ENCODE measurements at places on chromosomes 5 and 9.

GRCh38 chr9:10875752-10876151 is 262.9 kb upstream of the PTPRD start:
- no peak for DNase-seq

- DNase-seq = no peak
Observed at GRCh38 chr5:158383486-158383885, 524.5 kb upstream of the CLINT1 start.

DNA sequence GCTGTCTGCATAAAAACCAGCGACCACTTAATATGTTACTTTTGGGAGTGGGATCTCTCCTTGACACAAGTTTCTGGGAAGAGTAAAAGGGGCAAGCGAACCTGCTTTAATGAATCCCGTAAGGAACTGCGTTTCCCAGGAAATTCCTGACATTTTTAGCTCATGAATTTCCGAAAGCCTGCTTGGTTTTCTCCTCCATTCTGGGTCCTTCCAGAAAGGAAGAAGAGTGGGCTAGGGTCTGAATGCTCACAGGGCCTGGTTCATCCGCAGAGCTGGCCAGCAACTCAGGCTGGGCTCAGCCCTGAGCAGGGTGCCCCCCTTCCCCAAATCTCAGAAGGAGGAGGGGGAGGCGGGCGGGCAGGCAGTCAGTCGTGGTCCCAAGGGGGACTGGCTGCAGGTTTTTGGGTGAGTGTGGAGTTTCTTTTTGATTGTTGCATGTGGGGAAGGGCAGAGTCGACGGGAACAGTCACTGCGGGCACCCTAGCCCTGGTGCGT is 1.2 kb upstream of the PURA start:
- DNase-seq = no peak

GRCh38 chr5:158473016-158473635 is 614.2 kb upstream of the CLINT1 start:
- DNase-seq = no peak

DNA sequence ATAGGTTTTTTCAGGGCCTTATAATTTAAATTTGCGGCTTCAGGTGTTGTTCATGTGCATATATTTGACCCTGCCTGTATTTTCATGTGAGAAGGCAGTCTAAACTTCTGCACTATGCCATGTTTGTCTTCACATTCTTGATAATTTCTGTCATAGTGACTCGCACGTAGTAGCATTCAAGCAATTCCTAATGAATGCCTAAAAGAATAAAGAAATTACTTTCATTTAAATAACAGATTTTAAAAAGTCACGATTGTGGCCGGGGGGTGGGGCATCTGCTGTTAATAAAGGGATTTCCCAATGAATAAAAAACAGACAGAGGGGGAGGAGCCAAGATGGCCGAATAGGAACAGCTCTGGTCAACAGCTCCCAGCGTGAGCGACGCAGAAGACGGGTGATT is 318.0 kb downstream of the ADAMTS6 start:
- no peak for DNase-seq

- no peak for DNase-seq
Observed at GRCh38 chr5:14208071-14209021, 65.2 kb downstream of the TRIO start.

DNA sequence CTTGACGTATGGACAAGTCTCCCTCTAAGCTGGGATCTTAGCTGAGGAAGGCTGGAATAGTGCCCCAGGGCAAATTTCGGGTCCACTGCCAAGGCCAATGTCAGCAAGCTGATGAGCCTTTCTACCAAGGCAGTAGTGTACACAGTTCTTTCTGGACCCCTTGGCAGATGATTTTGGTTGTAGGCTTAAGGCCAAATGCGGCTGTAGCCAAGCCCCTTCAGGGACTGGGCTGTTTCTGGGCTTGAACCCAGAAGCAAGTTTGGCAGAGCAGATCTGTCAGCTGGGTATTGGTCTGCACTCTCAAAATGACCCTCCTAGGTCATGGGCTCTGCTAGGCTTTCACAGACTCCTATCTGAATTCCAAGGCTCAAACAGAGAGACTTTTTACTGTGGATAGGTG is 121.6 kb downstream of the ADAMTSL1 start:
- no peak for DNase-seq
